GM23338 (cell line): ENCODE measurements at places on chromosomes 11 and 22. TPM values are rescaled to one million over a fixed set of nuclear protein-coding genes. Genes with fewer than 3 reads are reported as not detected.

Gene LMO1
- total RNA-seq, result not detected in 2 replicates

DNA sequence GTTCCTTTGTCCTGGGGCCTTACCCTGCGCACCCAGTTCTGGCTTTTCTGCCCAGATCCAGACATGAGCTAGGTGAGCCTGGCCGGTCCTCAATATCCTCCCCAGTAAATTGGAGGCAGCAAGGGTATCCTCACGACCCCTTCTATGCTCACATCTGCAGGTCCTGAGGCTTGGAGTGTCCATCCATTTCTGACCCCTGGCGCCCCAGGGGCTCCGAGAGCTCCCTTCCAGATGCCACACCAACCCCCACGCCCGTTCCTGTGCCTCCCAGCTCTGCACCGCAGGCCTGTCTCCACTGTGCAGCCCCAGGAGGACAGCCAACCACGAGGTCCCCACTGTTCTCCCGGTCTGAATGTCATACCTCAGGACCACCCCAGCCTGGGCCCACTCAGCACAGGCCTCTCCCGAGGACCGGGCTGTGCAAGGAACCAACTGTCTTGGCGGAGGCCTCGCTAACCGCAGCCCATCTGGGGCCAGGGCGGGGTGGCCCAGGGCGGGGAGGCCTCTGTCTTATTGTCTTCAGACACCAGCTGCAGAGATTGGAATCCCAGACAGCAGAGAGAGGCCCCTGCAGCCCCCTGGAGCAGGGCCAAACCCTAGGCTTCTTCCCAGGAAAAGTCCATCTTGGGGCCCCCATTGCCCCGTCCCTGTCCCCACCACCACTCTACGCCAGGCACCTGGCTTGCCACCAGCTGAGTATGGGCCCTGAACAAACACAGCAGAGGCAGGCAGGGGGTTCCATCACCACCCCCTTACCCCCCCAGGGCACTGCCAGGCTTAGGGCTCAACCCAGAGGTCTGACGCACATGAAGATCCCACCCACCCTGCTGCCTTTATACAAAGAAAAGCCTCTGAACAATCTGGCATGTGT is 39.3 kb downstream of the ALX4 start:
- no peak overlapping the region for H3K4me3 ChIP-seq
- H3K36me3 ChIP-seq, result no peaks in the 10 kb centered on the region
- H3K27me3 ChIP-seq, result no peaks in the 10 kb centered on the region
- no peaks in the 10 kb centered on the region for H3K4me1 ChIP-seq
- H3K27ac ChIP-seq, result no peak overlapping the region

DNA sequence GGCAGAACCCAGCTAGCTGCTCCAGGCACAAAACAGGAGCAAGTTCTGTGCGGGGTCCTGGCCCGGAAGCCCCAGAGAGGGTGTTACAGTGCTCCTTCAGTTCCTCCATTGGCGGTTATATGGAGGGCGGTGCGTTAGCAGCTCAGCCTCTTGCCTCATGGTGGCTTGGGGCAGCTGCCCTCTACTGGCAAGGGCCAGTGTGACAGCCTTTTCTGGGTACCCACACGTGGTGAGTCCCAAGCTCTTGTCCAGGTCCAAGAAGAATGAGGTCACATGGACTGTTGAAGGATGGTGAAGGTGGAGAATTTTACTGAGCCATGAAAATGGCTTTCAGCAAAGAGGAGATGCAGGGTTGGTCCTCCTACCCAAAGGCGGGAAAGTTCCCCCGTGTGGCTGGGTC is 100.5 kb downstream of the WT1 start:
- H3K27ac ChIP-seq, result no peak overlapping the region
- H3K4me3 ChIP-seq, result no peak overlapping the region
- peaks cover 9% of the 10 kb centered on the region; the same call in 1 of the 2 replicates for H3K4me1 ChIP-seq
- H3K36me3 ChIP-seq, result no peaks in the 10 kb centered on the region; the same call in 1 of the 2 replicates
- peaks cover 42% of the 10 kb centered on the region for H3K27me3 ChIP-seq

DNA sequence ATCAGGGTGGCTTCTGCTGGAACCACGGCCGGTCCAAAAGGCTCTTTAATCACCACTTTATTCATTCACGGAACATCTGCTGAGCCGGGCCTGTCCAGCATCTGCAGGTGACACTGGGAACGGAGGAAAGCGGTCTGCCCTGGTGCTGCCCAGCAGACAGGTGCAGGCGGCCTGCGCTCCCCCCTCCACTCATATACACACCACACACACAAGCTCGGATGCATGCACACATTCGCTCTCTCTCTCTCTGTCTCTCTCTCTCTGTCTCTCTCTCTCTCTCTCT is 736.9 kb downstream of the BRD1 start:
- no peak for DNase-seq
- H3K4me1 ChIP-seq, result no peaks in the 10 kb centered on the region
- H3K27me3 ChIP-seq, result no peaks in the 10 kb centered on the region
- no peak overlapping the region for H3K27ac ChIP-seq
- H3K36me3 ChIP-seq, result no peaks in the 10 kb centered on the region; the same call in 1 of the 2 replicates

GRCh38 chr22:37123649-37124048 is 14.1 kb upstream of the TMPRSS6 start:
- no peak overlapping the region for H3K4me3 ChIP-seq
- H3K27me3 ChIP-seq, result no peaks in the 10 kb centered on the region
- 0 out of 2 replicates have a peak, but pooled peaks cover 5% of the 10 kb centered on the region for H3K4me1 ChIP-seq
- no peak overlapping the region for H3K27ac ChIP-seq
- no peaks in the 10 kb centered on the region for H3K36me3 ChIP-seq

Gene FOSL1
- total RNA-seq, result 10.1 and 14.6 TPM in 2 replicates

- H3K36me3 ChIP-seq, result no peaks in the 10 kb centered on the region
- H3K27ac ChIP-seq, result no peak overlapping the region
- no peak overlapping the region for H3K4me3 ChIP-seq
- peaks cover 12% of the 10 kb centered on the region for H3K27me3 ChIP-seq
- H3K4me1 ChIP-seq, result peaks cover 12% of the 10 kb centered on the region
Observed at GRCh38 chr11:10456519-10456918, 1.5 kb downstream of the AMPD3 start.

DNA sequence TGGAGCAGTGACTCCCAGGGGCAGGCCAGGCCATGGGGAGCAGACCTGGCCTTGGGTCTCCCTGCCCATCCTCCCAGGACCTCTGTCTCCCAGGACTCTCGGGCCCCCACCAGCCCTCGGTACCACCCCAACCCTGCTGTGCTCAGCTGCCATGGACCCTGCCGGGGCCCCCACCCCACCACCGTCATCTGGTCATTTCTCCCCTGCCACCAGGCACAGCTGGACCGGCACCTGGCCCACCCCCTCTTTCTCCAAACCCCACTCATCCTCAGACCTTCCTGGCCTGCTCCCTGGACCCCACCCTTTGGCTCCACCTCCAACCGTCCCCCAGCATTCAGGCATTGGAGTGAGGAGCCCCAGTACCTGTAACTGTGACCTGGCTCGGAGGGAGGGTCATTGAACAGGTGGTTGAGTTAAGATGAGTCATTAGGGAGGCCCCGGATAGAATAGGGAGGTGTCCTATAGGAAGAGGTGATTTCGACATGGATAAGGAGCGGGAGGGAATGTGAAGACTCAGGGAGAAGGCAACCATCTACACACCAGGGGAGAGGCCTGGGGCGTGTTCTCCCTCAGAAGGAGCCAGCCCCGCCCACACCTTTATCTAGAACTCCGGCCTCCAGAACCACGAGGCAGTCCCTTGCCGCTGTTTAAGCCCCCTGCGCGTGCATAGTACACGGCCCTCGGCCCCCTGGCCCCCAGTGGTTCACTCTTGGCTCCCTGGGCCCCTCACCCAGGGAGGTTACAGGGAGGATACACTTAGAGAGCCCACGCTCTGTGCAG is 1395.9 kb downstream of the BRD1 start:
- no peak overlapping the region for H3K4me3 ChIP-seq
- H3K36me3 ChIP-seq, result no peaks in the 10 kb centered on the region
- no peak overlapping the region for H3K27ac ChIP-seq
- no peaks in the 10 kb centered on the region for H3K27me3 ChIP-seq

DNA sequence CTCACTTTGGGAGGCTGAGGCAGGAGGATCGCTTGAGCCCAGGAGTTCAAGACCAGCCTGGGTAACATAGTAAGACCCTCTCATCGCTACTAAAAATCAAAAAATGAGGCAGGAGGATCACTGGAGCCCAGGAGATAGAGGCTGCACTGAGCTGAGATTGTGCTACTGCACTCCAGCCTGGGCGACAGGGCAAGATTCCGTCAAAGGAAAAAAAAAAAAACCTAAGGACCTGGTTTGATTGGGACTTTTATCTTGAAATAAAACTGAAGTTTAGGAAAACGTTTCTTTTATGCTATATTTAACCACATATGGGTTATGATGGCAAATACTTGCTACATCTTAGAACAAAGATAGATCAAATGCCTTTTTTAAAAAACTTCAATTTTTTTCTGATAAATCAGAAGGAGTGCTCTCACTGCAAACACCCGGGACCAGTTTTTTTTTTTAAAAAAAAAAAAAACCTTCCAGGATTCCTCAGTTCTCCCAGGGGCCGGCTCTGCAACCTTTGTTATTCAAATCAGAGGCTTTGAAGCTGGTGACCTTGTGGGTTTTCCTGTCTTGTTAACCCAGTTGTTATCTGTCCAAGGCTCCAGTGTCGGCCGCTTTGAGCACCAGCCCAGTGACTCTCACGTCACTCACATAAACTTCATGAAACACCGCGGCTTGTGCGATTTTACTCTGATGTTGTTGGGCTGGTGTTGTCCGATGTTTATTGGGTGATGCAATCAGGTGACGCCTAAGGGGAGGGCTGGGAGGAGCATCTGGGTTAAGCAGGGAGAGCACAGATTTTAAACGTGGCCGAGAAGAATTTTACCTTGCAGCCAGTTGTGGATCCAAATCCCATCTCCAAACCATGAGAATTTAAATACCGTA is 24.7 kb upstream of the SLC22A12 start:
- H3K27me3 ChIP-seq, result no peaks in the 10 kb centered on the region
- H3K27ac ChIP-seq, result peak overlapping the region; percentile 36
- H3K4me3 ChIP-seq, result peak overlapping the region; percentile 22
- peaks cover 14% of the 10 kb centered on the region; the same call in 1 of the 2 replicates for H3K4me1 ChIP-seq
- no peaks in the 10 kb centered on the region for H3K36me3 ChIP-seq

- peaks cover 23% of the 10 kb centered on the region for H3K4me1 ChIP-seq
- no peak overlapping the region for H3K27ac ChIP-seq
- no peaks in the 10 kb centered on the region for H3K27me3 ChIP-seq
- peak; percentile 29 for DNase-seq
- no peak overlapping the region for H3K4me3 ChIP-seq
Observed at GRCh38 chr11:92670308-92670890, 299.1 kb upstream of the MTNR1B start.

DNA sequence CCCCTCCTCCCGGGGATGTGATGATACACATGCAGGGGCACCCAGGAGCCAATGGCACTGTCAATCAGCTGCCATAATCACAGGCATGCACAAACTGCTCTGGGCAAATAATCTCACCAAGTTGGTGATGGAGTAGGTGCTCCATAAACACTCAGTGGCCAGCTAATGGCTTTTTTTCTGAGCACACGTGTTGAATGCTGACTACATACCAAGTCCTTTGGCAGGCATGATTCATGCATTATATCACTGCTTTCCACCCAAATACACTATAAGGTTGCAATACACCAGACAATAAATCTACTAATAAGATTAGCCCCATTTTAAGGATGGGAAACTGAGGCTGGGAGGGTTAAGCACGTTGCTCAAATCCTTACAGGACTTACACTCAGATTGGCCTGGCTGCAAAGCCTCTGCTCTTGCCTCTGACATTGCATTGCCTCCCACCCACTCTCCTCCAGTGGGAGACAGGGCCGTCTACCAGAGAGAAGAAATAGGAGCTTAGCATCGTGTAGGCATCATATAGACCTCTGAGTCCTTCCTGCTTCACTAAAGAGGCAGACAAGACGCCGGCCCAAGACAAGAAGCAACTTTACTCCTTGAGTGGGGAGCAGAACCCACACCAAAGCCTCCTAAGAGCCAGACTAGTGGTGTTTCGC is 32.7 kb upstream of the ACCSL start:
- no peak overlapping the region for H3K27ac ChIP-seq
- no peaks in the 10 kb centered on the region for H3K4me1 ChIP-seq
- DNase-seq, result no peak
- no peaks in the 10 kb centered on the region for H3K27me3 ChIP-seq
- no peaks in the 10 kb centered on the region for H3K36me3 ChIP-seq
- H3K4me3 ChIP-seq, result no peak overlapping the region

DNA sequence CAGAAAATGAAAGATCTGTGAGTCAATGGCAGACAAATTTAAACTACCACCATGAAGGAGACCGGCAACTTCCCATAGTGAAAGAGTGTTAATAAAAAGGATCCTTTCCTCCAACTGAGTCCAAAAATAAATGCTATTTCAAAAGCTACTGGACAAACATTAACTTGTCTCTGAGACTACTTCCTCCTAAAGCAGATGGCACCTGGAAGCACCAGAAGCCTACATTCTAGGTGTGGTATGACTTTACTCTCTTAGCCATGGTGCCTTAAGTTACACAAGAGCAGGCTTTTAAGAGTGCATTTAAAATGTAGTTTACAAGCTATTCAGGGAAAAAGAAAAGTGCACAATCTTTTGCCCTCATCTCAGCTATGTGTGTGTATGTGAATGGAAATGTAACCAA is 2.5 kb downstream of the ARHGAP32 start:
- H3K36me3 ChIP-seq, result no peaks in the 10 kb centered on the region
- H3K27me3 ChIP-seq, result no peaks in the 10 kb centered on the region
- no peak overlapping the region for H3K4me3 ChIP-seq
- no peak overlapping the region for H3K27ac ChIP-seq
- DNase-seq, result no peak

DNA sequence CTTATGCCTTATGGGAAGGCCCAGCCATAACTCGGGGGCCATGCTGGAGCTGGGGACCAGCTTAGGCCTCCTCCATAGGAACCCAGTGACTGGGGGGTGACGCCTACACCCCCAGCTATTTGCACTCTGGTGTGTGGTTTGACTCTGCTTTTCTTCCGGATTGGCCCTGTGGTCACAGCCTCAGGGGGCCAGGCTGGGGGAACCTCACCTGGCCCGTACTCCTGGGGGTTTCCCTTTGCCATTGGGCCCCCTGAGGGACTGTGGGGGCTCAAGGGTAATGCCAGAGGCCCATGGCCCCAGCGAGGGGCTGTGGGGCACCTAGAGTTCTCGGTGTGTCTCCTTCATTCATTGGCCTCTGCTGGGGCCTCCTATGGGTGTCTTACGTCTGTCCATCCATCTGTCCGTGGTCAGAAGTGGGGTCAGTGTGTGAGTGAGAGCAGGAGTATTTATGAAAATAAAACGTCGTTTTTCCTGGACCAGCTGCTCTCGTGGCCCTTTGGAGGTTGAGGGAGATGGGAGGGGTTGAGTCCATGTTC is 6.3 kb upstream of the SH3BP1 start:
- no peak for DNase-seq
- peaks cover 27% of the 10 kb centered on the region for H3K4me1 ChIP-seq
- peak overlapping the region; percentile 49 for H3K4me3 ChIP-seq
- H3K27me3 ChIP-seq, result no peaks in the 10 kb centered on the region

GRCh38 chr11:96054870-96055705 is 131.2 kb upstream of the MTMR2 start:
- H3K4me3 ChIP-seq, result no peak overlapping the region
- DNase-seq, result peak; percentile 59
- no peaks in the 10 kb centered on the region for H3K36me3 ChIP-seq
- H3K4me1 ChIP-seq, result peaks cover 24% of the 10 kb centered on the region
- no peaks in the 10 kb centered on the region for H3K27me3 ChIP-seq
- H3K27ac ChIP-seq, result peak overlapping the region; percentile 48

Gene CARNS1
- 0.27 and 0.76 TPM in 2 replicates for total RNA-seq

GRCh38 chr11:2529636-2530035 is 84.8 kb downstream of the KCNQ1 start:
- no peaks in the 10 kb centered on the region for H3K27me3 ChIP-seq
- no peak overlapping the region for H3K4me3 ChIP-seq
- no peak overlapping the region for H3K27ac ChIP-seq
- DNase-seq, result no peak
- H3K4me1 ChIP-seq, result peaks cover 8% of the 10 kb centered on the region; the same call in 1 of the 2 replicates
- H3K36me3 ChIP-seq, result no peaks in the 10 kb centered on the region

Gene CHKB
- 51.2 and 67.0 TPM in 2 replicates for total RNA-seq

Gene GRIA4
- 45.5 and 71.1 TPM in 2 replicates for total RNA-seq

- H3K4me3 ChIP-seq, result no peak overlapping the region
- no peaks in the 10 kb centered on the region for H3K27me3 ChIP-seq
- no peak overlapping the region for H3K27ac ChIP-seq
- H3K4me1 ChIP-seq, result peaks cover 6% of the 10 kb centered on the region; the same call in 1 of the 2 replicates
Observed at GRCh38 chr11:13289081-13289480, 11.5 kb downstream of the BMAL1 start.

Gene HPX
- 0.50 and 0.63 TPM in 2 replicates for total RNA-seq

Gene OR51E2
- not detected in 2 replicates for total RNA-seq

Gene OR52D1
- total RNA-seq, result not detected in 2 replicates
